Stimulated activated CD4-positive, alpha-beta T cell treated with anti-CD3 and anti-CD28 coated beads, Interleukin-2, amount 100 ng/mL, for 24 hours (primary cell): ENCODE measurements at places on chromosomes 4 and X.

- no peak for DNase-seq
Observed at GRCh38 chr4:173450281-173450680, 51.4 kb upstream of the SCRG1 start.

- no peak for DNase-seq
Observed at GRCh38 chr4:109414938-109415337, 18.7 kb upstream of the SEC24B start.

DNA sequence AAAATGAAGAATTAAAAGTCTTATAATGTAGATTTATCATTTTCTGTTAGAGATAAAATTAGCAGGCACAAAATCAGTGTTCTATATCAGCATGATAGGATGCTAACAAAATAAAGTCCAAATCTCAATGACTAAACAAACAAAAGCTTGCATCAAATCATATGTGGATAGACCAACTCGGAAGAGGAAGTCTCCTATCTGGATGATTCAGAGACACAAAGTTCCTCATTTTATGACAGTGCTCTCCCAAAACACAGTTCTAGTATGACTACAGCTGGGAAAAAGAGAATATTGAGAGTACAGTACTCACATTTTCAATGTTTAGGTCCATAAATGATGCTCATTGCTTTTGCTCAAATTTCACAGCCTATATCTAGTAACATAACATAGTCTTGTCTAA is 376.1 kb upstream of the CTSO start:
- no peak for DNase-seq

DNA sequence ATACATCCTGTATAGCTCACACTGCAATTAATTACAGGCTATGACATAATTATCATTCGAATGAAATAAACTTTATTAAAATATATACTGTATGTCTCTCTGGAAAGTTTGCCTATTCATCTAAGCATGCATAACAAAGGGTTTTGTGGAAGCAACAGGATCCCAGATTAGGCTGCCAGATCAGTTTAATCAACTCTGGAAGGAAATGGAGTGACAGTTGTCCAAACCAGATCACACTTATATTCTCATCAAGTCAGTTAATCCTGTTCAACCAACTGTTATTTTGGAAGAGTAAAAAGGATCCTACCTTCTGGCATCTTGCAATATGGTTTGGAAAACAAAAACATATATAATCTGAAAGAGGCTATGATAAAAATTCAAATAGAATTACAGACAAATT is 312.2 kb downstream of the FAT4 start:
- no peak for DNase-seq

- DNase-seq, result no peak
Observed at GRCh38 chrX:6708041-6708440, 173.1 kb upstream of the VCX3A start.

DNA sequence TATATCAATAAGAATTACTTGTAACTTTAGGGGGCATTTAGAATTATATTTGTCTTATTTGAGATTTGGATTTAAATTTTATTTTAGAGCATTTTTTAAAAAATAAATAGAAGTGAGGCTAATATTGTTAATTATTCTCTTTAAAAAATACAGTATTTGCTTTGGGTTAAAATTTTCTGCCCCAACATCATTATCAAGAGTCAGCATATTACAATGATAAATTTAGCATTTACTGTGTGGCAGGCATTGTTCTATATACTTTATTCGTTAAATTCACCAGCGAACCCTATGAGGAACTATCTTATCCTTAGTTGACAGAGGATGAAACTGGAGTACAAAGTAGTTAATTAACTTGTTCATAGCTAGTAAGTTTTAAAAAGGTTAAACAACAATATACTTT is 34.0 kb downstream of the UBE2K start:
- no peak for DNase-seq

- no peak for DNase-seq
Observed at GRCh38 chr4:40170588-40170987, 26.2 kb upstream of the RHOH start.

DNA sequence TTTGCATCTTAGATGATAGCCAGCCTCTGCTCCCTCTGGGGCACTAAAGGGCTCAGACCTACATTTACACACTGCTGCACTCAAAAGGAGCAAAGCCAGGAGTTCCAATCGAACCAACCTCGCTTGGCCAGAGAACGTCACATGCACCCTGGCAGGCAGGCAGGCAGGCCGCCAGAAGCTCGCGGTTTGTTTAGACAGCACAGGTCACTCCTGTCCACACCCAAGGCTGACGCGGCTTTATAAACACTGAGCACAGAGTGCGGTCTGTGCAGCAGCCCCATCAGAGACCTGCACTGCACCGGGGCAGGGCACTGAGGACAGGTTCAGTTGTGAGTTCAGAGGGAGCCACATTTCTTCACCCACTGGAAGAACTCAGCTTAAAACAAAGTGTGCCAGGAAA is 143.9 kb downstream of the BCOR start:
- DNase-seq, result no peak

GRCh38 chr4:99276417-99276816 is 14.4 kb downstream of the ADH1A start:
- no peak for DNase-seq

DNA sequence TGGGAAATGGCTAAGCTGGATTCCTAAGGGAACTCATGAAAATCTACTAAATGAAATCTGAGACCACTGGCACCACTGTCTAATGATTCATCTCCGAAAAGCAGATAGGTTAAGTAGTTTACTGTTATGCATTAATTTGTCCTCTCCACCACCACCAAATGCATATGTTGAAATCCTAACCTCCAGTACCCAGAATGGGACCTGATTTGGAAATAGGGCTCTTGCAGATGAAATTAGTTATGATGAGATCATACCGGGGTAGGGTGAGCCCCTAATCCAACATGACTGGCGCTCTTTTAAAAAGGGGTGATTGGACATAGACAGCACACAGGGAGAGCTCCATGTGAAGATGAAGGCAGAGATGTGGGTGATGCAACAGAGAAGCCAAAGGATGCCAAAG is 124.9 kb upstream of the GUCY1A1 start:
- no peak for DNase-seq
